ENCODE measurements at places on chromosomes 4 and X.

DNA sequence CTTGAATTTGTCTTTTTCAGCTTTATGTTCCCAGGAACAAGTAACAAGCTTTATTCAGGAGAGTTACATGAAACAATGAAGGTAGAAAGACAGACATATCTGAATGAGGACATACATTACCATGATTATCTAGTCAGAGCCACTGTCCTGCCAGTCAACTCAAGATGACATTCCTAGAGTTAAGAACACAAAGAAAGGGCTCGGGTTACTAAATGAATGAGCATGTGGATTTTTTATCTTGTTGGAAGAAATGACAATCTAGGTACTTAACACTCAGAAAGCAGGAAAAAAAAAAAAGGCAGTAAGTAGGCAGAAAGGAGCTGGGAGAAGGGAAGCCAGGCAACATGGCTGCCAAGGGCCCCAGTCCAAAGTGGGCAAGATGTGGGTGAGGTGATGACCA, 28.0 kb upstream of the PACRGL start:
- DNase-seq: no peak

DNA sequence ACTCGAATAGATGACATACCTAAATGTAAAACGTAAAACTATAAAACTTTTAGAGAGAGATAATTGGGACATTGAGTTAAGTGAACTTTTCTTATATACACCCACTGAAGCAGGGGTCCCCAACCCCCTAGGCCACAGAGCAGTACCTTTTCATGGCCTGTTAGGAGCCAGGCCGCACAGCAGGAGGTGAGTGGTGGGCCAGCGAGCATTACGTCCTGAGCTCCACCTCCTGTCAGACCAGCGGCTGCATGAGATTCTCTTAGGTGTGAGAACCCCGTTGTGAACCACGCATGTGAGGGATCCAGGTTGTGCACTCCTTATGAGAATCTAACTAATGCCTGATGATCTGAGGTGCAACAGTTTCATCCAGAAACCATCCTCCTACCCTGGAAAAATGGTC, 114.8 kb downstream of the HMX1 start:
- DNase-seq: no peak

DNA sequence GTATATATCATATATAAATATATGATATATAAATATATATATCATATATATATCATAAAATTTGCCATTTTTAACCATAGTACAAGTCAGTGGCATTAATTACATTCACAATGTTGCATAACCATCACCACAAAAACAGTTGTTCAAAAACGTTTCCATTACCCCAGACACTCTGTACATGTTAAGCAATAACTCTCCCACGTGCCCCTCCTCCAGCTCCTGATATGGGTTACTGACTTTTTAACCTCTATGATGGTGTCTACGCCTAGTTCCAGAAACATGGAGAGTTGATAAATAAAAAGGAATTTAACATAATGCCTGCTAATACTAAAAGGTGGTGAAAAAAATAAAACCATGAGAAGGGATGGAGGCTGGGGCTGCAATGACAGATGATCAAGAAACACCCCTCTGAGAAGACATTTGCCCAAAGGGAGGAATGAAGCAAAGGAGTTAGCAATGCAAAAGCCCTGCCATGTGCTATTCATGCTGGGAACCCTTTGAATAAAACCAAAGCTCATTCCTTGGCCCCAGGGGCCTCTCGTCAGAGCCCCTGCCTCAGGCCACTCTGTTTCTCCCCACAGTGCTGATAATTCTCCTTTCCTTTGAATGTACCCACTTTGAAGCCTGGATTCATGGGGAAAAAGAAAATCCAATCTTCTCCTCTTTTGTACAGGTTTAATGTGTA, 144.3 kb downstream of the NWD2 start:
- DNase-seq: no peak

DNA sequence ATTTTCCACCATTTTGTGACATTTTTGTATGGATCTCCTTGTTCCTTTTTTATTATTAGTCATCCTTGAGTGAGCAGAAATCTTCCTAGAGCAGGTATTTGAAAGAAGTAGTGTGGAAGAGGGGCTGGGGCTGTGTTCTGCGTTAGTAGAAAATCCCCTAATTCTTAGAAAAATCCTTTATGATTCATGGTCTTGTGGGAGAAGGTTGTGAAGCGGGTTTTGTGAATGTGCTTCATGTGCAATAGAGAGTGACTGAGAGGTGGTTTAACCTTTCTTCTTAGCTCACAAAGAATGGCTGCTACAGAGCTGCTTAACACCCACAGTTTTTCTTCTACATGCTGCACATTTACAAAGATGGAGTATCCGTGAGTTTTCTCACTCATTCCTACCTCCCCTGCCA, 220.5 kb downstream of the IDS start:
- no peak for DNase-seq
